Dermis lymphatic vessel endothelial cell (primary cell): ENCODE measurements at places on chromosomes 16 and 17. TPM values are rescaled to one million over a fixed set of nuclear protein-coding genes. Genes with fewer than 3 reads are reported as not detected.

Gene CHST5
- under 0.01 and 0.09 TPM in 2 replicates for total RNA-seq

Gene KRTAP4-4
- total RNA-seq, result not detected in 2 replicates

Gene CNTNAP1
- total RNA-seq, result 6.7 and 9.9 TPM in 2 replicates

Gene GAA
- 7.5 and 24.3 TPM in 2 replicates for total RNA-seq

Gene PRSS8
- total RNA-seq, result not detected in 2 replicates

Gene ABCA10
- total RNA-seq, result 0.43 and 0.60 TPM in 2 replicates

Gene RAMP2
- total RNA-seq, result 15.6 and 21.5 TPM in 2 replicates

Gene SHBG
- total RNA-seq, result 0.11 and 0.26 TPM in 2 replicates

Gene PIGS
- 46.5 and 48.9 TPM in 2 replicates for total RNA-seq

Gene PERCC1
- total RNA-seq, result not detected in 2 replicates

Gene ZNF598
- total RNA-seq, result 8.1 and 8.8 TPM in 2 replicates

Gene OR3A2
- not detected in 2 replicates for total RNA-seq

Gene CRK
- total RNA-seq, result 135 and 146 TPM in 2 replicates
